ENCODE measurements at places on chromosomes 5 and 9.

- no peak for DNase-seq
Measured at GRCh38 chr5:141611289-141611688, 7.5 kb downstream of the DIAPH1 start.

DNA sequence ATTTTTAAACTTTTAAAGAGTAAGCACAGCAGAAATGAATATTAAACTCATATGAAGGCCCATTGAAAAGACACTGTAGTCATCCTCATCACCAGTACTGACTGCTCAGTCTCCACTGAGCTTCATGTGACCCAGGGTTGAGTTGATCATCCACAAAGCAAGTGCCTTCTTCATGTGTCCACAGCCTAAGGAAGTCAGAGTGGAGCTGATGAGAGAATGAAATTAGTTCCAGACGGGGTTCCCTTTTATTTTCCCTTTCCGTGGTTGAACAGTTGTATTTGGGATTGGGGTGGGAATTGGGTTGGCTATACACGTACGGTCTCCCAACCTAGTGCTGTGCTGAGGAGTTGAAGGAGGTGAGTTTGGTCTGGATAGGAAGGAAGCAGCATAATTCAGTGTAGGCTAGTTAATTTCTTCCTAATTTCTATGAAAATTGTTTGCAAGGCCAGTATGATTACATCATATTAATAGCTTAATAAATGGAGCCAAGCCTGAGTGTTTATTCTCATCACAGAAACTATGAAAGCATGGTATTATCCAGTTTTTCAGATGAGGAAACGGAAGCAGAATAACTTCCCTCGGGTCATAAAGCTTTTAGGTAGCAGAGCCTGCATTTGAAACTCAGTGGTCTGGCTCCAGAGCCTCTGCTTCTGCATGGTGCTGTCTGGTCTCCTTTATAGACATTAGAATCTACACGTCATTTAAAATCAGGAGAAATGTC is 103.9 kb upstream of the DMRT1 start:
- no peak for DNase-seq

GRCh38 chr9:93624977-93625376 is 48.6 kb downstream of the PHF2 start:
- DNase-seq, result no peak

DNA sequence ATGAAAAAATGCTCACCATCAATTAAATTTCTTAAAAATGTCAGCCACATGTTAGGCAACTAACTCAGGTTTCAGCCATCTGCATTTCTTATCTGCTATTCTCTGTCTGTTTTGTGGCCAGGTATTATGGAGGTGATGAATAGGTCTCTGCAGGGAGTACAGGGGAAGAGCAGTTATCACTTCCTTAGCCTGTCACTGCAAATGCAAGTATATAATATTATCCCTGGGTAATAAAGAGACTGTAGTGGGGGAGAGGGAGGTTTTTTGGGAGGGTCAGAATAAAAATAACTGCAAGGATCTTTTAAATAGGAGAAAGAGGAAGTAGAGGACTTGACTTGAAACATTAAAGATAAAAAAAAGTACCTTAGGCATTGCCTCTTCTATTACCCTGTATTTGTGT is 49.6 kb upstream of the PTGER4 start:
- DNase-seq, result no peak

DNA sequence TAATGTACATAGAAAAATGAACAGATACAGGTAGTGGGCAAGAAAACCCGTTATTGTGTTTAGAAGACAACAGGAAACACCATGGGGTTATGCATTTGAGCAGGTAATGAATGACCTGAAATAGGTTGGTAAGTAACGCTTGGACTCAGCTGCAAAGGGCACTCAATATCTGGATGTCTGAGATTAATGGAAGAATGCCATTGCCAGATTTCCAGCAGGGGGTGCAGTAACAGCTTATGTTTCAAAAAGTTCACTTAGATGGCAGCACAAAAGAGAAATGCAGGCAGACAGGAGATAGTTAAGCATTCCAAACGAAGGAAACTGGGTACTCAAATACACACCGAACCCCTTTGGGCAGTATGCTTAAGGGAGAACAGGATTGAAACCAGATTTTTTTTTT is 285.5 kb upstream of the VLDLR start:
- DNase-seq, result no peak

- no peak for DNase-seq
Measured at GRCh38 chr5:140795259-140795641, 598 bp downstream of the PCDHA2 start.

- DNase-seq, result no peak
Measured at GRCh38 chr5:89253666-89254352, 370.8 kb upstream of the MEF2C start.

GRCh38 chr5:140322751-140323731 is 20.1 kb upstream of the PFDN1 start:
- no peak for DNase-seq

DNA sequence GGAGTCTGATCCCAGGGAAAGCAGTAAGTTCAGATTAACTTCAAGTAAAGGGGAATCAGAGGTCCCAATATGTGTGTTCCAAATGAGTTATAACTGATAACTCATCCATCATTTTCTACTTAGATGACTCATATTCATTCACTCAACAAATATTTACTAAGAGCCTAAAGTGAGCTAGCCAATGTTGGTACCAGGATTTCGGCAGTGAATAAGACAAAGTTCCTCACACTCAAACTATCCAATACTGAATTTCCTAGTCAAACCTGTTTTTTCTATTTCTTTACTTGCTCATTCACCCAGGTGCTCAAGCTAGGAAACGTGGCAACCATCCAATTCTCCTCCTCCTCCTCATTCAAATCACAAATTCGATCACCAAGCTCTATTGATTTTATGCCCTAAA is 25.8 kb downstream of the FBXW2 start:
- DNase-seq, result no peak

DNA sequence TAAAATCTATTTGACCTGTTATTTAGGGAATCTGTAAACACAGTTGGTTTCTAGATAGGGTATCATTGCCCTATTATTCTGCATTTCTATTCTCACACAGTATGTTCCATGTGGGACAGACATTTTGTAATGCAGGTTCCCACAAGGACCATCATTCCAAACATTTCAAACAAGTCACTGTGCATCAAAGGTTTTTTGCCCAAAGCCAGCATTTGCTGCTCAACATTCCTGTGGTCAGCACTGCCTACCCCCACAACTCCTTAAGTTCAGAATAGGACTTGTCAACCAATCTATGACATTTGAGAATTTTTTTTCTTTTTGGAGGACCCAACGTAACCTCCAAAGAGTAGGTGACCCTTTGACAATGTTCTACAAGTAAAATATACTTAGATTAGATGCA is 95.7 kb downstream of the LPAR1 start:
- no peak for DNase-seq

GRCh38 chr5:170296036-170296934 is 1.3 kb downstream of the LCP2 start:
- DNase-seq, result no peak
